ENCODE measurements at places on chromosomes 3 and 15.

GRCh38 chr3:38717355-38718240, 68.1 kb upstream of the SCN5A start:
- no peak for DNase-seq

- no peak for DNase-seq
Observed at GRCh38 chr3:129593230-129593594, 13.3 kb downstream of the PLXND1 start.

DNA sequence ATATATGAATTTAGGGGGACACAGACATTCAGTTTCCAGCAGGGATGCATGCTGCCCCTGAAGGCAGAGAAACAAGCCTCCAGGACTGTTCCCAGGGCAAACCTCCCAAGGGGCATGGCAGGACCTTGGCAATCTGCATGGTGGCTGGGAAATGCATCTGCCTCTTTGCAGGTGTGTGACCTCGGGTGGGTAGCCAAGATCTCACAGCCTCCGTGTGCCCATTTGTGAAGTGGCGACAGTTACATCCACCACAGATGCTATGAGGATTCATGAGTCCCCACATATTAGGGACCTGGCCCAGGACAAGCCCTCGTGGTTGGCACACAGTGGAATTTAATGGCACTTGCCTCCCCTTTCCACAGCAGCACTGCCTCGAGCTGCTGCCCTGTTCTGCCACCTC, 29.9 kb downstream of the SLC28A1 start:
- no peak for DNase-seq

DNA sequence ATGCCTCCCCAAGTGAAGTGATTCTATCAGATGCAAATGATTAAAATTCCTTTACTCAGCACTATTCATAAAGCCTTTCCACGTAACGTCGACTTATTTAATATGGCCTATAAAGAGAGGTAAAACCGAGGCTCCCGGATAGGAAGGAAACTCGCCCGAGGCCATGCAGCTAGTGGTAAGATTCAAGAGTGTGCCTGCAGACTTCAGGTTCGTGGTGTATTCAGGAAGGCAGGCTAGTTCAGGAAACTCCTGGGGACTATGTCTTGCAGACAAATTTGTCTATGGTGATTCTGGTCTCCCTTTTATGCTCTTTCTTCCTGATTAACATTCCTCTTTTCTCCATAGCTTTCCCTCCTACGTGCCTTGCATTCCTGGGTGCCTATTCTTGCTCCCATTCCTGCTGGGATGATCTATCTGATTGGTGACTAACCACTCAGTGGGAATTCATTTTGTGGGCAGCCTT, 150.7 kb downstream of the SST start:
- no peak for DNase-seq

DNA sequence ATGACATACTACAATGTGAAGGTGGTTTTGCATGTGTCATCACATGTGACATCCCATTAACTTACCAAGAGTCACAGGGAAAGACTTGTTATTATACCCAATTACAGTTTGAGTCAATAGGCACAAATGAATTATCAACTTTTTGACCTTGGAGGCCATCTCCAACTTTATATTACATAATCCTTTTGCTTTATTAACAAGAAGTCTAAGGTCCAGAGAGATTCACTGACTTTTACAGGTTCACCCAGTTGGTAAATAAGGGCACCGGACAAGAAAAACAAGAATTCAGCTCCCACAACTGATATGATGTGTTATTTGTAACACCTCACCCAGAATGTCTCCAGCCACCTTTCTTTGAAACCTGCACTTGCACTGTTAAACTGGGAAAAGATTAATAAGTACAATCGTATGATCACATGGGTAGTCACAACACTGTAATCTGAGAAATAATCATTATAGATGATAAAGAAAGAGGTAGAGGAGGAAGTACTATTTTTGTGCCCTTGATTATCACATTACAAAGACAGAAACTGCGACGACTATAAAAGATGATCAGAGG, 928.9 kb downstream of the FHIT start:
- no peak for DNase-seq

Measured in SHP77 treated with DMSO at 0.1 percent for 48 hours (cell line).